ENCODE measurements at places on chromosomes 6 and 20. TPM values are rescaled to one million over a fixed set of nuclear protein-coding genes. Genes with fewer than 3 reads are reported as not detected.

DNA sequence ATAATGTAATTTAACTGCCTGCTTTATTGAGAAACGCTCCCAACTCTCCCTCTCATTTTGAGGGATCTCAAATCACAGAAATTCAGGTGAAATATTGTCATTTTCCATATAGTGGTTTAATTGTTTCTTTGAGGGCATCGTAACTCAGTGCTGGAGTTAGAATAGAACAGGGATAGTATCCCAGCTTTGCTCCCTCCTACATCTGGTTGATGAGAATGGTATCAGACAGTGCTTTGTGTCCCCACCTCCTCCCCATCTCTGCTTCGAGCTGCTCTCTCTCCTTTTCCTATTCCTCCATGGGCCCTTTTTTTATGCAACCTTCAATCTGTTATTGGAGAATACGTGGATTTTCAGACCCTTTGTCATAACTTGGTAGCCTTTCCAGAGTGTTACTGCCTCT lies 41.2 kb upstream of the REV3L start:
- no peak overlapping the region for H3K4me3 ChIP-seq
- no peak overlapping the region for H3K27ac ChIP-seq
- H3K36me3 ChIP-seq = no peaks in the 10 kb centered on the region
- H3K27me3 ChIP-seq = no peaks in the 10 kb centered on the region
- H3K4me1 ChIP-seq = no peaks in the 10 kb centered on the region

GRCh38 chr20:34604980-34605788 lies 46.7 kb downstream of the MAP1LC3A start:
- H3K4me3 ChIP-seq = no peak overlapping the region
- no peaks in the 10 kb centered on the region for H3K36me3 ChIP-seq
- DNase-seq = no peak
- H3K27me3 ChIP-seq = no peaks in the 10 kb centered on the region
- H3K27ac ChIP-seq = no peak overlapping the region
- no peaks in the 10 kb centered on the region for H3K4me1 ChIP-seq

GRCh38 chr6:140438346-140438735 lies 1063.9 kb upstream of the CITED2 start:
- no peak overlapping the region for H3K27ac ChIP-seq
- DNase-seq = no peak
- no peaks in the 10 kb centered on the region for H3K36me3 ChIP-seq
- H3K4me3 ChIP-seq = no peak overlapping the region

SIRPG gene
- total RNA-seq = not detected

SNAP25 gene
- total RNA-seq = 0.73 TPM

Data from Calu3 (cell line).